ENCODE measurements at places on chromosomes 16 and 17. TPM values are rescaled to one million over a fixed set of nuclear protein-coding genes. Genes with fewer than 3 reads are reported as not detected.

DNA sequence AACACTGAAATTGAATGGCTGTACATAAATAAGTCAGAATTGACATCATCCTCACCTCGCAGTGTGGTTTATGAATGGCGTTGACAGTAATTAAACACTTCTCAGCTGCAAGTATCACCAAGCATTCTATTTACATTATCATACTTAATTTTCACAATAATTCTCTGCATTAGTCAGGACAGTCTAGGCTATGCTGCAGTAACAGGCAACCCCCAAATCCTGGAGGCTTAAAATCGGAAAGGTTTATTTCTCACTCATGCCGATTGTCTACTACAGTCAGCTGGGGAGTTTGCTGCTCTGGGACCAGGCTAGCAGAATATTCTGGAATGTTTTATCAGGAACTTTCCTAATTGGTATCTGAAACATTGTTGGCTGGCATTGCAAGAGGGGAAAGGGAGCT, 493.2 kb upstream of the ERCC4 start:
- no peak for ATAC-seq

Gene ITGAD
- total RNA-seq, result not detected

- ATAC-seq, result no peak
These were observed 88.4 kb downstream of the FTO start for GRCh38 chr16:53792161-53792951.

- ATAC-seq, result no peak
These were observed 4.3 kb upstream of the SH2B1 start for GRCh38 chr16:28859326-28859725.

DNA sequence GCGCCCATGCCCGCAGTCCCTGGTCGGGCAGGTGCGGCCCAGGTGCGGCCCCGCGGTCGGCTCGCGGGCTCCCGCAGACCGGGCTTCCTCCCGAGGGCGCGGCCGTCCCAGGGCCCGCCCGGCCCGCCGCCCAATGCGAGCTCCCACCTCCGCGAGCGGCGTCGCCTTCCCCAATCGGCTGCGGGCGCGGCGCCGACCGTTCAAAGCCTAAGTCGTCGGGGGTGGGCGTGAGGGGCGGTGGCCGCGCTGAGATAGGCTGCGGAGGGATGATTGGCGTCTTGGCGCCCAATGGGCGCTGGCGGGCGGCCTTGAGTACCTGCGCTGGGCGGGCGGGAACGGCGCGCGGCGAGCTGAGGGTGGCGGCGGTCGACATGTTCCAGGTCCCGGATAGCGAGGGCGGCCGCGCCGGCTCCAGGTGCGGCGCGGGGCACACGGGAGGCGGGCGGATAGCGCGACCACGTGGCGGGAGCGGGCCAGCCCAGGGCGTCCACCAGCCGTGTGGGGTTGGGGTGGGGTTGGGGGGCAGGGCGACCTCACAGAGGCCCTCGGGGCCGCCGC, at the start of gene JPT2:
JPT2 (plus strand) TSS at position 338 of the 558 bp plus-strand sequence; CDS start at position 372, 34 bp downstream.
- ATAC-seq, result peak; percentile 98

DNA sequence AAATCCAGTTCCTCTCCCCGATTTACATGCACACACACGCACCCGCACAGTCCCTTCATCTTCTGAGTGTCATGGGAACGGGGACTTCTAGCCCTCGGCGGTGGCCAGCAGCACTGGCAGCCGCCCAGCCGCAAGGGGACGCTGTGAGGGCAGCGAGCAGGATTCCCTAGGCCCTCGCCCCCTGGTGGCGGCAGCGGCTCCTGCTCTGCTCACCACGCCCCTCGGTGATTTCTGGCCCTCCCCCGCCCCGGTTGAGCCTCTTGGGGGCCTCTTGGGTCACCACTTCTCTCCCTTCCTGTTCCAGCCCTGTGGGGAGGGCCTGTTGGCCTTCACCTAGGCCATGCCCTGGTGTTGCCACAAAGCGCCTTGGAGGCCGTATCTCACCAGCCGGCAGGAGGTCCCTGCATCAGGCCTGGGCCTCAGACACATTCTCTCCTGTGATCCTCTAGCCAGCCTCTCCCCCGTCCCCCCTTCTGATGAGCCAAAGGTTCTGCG, 75.2 kb upstream of the KSR1 start:
- ATAC-seq, result peak; percentile 51

GRCh38 chr16:1494711-1495110, 1.6 kb downstream of the TELO2 start:
- no peak for ATAC-seq

DNA sequence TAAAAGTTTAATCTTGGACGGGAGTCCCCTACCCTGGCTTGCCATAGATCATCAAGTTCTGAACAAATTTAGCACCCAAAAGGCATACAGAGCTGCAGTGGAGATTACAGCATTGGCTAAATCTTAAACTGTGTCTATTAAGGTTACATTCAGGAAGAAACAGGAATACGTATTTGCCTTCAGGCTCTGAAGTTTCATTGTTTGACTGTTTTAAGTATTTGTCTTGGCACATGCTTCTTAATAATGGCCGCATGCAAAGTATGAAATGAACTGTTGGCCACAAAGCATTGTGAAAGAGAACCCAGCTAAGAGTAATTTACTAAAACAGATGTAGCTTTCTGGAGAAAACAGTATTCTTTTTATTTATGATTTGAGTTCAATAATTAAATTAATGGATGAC, 63.9 kb upstream of the CNEP1R1 start:
- ATAC-seq, result no peak

GRCh38 chr17:82689077-82689476, 9.4 kb downstream of the RAB40B start:
- ATAC-seq, result no peak

Gene MXRA7
- total RNA-seq, result 333 TPM

DNA sequence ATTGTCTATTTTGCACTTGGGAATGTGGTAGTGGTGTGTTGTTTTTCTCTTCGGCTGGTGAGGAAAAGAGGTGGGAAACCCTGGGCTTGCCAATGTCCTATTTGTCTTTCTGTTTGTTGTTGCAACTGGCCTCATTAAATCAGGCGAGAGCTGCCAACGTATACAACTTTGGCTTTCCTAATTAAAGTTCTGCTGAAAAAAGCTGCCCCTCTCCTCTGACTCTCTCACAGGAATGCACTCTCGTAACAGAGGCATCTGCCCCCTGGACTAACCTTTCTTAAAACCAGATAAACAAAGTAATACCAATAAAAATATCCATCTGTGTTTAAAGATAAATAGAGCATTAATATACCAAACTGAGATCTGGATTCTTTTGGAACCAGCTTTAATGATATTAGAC, 7.8 kb downstream of the CDRT15 start:
- no peak for ATAC-seq

DNA sequence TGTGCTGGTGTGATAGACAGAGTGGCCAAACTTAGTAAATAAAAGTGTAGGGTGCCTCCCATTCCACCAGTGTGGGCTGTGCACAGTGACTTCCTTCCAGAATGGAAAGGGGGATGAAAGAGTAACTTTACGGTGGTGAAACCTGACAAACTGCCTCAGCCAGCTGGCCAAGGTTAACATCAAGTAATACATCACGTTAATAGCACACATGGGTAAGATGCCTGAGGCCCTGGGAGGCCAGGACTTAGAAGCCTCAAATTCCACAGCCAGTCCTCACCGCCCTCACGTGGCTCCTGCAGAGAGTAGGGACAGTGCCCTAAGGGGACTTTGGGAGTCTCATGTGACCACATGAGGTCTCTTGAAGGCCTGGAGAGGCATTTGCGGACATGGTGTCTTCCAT, 14.1 kb downstream of the RMI2 start:
- ATAC-seq, result no peak

Gene CALCOCO2
- 228 TPM for total RNA-seq

- ATAC-seq, result no peak
These were observed 123.8 kb downstream of the ZNF778 start for GRCh38 chr16:89341279-89341678.

- ATAC-seq, result no peak
These were observed 3.3 kb upstream of the CSNK2A2 start for GRCh38 chr16:58201163-58201562.

Gene POLR2A
- total RNA-seq, result 45.3 TPM

DNA sequence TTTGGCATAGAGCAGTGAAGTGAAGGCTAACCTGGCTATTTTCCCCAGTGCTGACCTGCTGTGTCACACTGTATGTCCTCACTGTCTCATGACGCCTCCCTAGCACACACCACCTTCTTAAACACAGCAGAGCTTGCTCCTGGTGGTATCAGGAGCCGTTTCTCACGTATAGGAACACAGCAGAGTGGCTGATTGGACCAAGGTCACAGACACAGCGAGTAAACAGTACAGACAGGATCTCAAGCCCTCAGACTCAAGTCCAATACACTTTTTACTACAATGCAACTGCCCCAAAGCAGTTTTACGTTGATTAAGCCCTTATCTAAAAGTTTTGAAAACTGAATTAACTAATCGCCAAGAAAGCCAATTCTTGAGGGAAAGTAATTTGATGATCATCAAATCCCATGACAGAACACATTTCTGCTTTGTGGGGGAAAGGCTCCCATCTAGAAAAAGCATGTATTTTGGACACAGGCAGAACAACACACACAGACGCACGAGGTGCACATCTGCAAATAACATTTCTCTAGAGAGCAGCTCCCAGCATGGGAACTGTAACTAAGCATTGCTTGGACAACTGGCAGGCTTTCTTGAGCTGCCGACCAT, 15.2 kb downstream of the ARHGAP17 start:
- ATAC-seq, result no peak

- no peak for ATAC-seq
These were observed 13.3 kb downstream of the CDH3 start for GRCh38 chr16:68658341-68658973.

GRCh38 chr17:4136373-4136772, 6.5 kb downstream of the ZZEF1 start:
- no peak for ATAC-seq

GRCh38 chr17:11340803-11341202, 99.8 kb downstream of the SHISA6 start:
- no peak for ATAC-seq

Gene SECTM1
- 22.3 TPM for total RNA-seq

Gene CRHR1
- 0.35 TPM for total RNA-seq

Gene TAOK2
- 62.1 TPM for total RNA-seq

- no peak for ATAC-seq
These were observed 1.6 kb downstream of the PRSS41 start for GRCh38 chr16:2799859-2800226.

Gene CPHXL2
- total RNA-seq, result not detected

Gene MFAP4
- 89.3 TPM for total RNA-seq

Gene MAF
- total RNA-seq, result 25.2 TPM

Gene C17orf58
- 17.8 TPM for total RNA-seq

DNA sequence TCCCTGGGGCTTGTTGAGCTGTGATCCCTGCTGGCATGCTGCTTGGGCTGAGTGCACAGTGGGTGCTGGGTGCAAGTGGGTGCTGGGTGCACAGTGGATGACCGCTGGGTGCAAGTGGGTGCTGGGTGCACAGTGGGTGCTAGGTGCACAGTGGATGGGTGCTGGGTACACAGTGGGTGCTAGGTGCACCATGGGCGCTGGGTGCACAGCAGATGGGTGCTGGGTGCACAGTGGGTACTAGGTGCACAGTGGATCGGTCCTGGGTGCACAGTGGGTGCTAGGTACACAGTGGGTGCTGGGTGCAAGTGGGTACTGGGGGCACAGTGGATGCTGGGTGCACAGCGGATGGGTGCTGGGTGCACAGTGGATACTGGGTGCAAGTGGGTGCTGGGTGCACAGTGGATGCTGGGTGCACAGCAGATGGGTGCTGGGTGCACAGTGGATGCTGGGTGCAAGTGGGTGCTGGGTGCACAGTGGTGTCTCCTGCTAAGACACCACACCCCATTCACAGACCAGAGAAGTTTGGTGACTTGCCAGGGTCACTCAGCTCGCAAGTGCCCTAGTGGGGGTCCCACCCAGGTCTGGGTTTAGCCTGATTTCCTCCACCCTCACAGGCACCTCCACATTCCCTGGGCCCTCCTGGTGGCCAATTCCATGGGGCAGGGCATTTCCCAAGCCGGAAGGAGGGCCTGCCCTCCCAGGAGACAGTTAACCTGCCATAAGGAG, 33.5 kb downstream of the ZFPM1 start:
- ATAC-seq, result no peak

DNA sequence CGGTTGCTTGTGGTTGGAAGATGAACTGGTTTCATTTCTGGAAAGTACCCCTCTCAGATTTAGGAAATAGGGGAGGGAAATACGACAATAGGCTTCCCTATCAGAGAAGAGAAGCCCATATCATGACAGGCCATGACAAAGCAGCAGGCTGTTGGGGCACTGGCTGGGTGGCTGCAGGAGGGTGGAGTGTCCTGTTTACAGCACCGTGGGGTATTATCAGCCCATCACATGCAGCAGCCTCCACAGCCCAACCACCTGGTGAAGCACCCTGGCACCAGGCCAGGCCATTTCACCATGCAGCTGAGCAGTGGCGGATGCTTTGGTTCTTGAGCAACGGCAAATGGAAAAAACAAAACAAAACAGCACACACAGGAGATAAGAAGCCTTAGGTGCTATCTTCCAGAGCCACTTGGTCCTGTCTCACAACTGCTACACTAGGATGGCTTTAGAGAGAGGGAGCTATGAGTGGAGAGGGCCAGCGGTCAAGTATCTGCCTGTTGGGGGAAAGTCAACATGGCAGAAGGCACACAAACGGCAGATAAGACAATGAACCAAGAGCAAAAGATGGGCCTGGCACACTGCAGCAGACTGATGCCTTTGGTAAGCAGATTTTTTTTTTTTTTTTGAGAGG, 24.2 kb downstream of the FAM117A start:
- peak; percentile 71 for ATAC-seq

Gene SOCS7
- 13.2 TPM for total RNA-seq

GRCh38 chr17:751269-752001, 629 bp downstream of the GEMIN4 start:
- peak; percentile 51 for ATAC-seq

DNA sequence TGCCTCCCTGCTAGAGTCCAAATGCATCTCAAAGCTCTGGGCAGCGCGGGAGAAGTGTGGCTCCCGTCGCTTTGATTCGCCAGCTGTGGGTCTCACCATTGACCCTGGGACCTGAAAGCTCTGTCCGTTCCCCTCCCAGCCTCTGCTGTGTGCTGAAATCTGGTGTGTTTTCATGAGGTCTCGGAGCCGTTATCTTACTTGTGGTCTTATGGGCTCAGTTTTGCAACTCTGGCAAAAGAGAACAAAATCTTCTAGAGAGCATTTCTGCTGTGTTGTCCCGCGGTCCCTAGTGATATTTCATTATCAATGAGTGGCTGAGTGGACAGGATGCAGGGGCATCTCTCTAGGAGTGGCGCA, 13.3 kb downstream of the CRISPLD2 start:
- ATAC-seq, result no peak

GRCh38 chr17:44086364-44087311, 16.1 kb downstream of the G6PC3 start:
- peak; percentile 75 for ATAC-seq

- no peak for ATAC-seq
These were observed 5.9 kb upstream of the CAPN15 start for GRCh38 chr16:521381-522210.

DNA sequence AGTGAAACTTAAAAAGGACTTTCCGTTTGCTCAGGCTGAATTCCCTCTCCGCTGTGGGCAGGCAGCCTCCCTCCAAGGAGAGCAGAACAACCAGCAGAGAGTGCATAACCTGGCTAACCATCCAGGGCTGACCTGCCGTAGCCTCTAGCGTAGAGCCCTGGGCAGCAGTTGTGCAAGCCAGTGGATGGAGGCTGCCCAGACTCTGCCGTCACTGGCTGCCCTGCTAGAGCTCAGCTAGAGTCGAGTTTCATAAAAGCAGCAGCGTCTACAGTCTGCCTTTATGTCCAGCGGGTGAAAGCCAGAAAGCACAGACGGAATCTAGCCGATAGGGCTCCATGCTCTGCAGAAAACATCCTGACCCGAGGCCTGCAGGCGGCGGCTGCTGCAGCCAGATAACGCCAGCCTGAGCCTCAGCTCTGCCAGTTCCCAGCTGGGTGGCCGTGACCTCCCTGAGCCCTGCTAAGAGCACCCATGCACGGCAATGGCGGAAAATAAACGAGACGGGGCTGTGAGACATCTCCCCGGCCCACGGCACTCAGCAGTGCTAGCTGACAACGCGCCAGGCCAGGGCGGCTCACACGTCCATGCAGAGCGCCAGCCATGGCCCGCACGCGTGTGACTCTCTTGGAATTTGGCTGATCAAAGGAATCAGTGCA, 231.3 kb downstream of the ENGASE start:
- ATAC-seq, result no peak

Data from gastroesophageal sphincter (tissue), 4 donors.